ENCODE measurements at places on chromosomes 5 and 9.

- no peak for DNase-seq
These were observed 463.3 kb upstream of the DMAC1 start for GRCh38 chr9:8262625-8263622.

- no peak for DNase-seq
These were observed 7.0 kb downstream of the CENPP start for GRCh38 chr9:92332577-92333281.

GRCh38 chr5:135362102-135362501 is 36.9 kb downstream of the MACROH2A1 start:
- DNase-seq = no peak

DNA sequence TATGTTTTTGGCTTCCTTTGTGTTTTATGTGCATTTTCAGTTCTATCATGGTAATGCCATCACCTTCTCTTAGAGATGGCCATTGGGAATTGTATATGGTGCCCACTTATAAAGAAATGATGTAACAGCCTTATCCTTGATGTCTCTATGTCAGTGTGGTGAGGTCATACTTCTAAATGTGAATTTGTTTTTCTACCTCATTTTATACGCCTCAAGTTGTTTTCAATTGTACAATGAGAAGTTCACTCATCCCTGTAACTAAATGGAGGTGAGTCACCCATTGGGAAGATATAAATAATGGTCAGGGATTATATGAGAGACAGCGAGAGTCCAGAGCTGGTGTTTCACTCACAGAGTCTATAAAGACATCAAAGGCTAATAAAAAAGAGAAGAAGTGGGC is 402.4 kb downstream of the AGTPBP1 start:
- DNase-seq = no peak

GRCh38 chr9:125663127-125663526 is 43.9 kb downstream of the MAPKAP1 start:
- DNase-seq = no peak

DNA sequence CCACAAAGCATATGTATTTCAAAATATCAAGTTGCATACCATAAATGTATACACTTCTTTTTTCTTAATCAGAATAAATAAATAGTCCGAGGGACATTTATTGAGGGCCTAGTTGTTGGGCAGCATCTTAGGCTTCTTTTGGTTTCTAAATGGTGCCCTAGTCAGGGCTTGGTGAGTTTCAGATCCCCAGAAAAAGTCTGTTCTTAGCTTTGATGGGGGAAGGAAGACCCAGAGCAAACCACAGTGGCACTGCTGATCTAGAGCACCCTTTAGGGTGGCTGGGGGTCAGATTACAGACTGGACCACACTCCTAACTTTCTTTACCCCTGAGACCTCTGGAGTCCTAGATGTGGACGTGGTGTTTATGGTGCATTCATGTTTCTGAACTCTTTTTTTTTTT is 97.8 kb downstream of the C9orf152 start:
- DNase-seq = no peak

DNA sequence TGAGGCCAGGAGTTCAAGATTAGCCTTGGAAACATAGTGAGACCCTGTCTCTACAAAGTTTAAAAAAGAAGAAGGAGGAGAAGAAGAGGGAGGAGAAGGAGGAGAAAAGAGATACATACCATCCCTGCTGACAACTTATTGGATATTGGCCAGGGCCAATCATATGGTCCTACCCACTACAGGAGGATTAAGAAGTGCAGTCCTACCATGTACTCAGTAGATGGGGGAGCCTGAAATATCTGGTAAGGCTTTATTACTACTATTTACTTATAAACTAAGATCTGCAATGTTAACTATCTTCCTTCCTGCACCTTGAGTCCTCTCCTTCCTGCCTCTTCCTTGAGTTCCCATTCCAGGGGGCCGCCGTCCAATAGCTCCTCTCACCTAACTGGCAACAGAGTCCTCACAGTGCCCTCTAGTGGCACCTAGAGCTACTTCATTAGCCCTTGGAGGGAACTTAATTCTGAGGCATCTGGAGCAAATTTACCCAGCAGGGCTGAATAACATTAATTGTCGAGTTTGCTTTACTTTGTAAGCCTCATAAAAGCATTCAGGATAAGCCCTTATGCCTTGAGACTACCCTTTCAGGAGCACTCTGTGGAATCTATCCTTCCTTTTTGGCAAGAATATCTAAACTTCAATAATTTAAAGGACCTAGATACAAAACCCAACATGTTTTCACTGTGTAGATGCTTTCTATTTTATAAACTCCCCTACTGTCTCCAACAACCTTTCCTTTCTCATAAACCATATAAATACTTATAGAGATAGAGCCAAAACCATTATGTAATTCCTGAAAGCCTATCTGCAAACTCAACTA is 39.1 kb upstream of the RANBP6 start:
- no peak for DNase-seq

GRCh38 chr9:95305770-95306492 is 11.6 kb downstream of the FANCC start:
- no peak for DNase-seq

DNA sequence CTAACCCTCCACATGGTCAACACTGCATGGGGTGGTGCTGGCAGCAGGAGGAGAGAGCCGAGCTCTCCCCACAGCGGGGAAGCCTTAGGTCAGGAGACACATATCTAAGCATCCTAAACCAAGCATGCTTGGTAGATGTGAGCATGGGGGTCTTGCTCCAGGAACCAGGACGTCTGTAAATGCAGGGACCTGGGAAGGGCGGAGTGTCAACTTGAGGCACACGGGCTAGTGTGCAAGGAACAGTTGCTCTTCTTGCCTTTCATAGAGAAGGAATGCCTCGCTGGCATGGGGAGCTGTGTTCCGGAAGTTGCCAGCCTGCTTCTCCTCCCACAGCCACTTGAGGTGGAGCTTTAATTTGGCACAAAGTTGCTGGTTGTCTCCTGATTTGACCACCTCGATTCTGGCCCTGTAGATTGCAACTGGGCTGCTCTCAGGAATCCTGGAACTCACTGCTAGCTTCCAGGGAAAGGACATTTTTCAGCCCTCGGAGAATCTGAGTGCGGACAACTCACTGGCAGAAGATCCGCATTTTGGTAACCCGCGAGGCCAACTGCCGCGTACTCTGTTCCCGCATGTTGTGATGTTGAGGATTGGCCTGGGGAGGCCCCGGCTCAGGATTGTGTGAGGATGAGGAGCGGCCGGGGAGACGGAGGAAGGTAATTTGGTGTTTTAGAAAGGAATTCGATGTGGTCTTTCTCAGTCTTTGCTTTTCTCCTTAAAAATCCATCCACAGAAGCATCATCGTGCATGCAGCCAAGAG is 370.3 kb upstream of the IRX1 start:
- no peak for DNase-seq

GRCh38 chr9:104608336-104608735 is 2.9 kb upstream of the OR13C2 start:
- DNase-seq = no peak

DNA sequence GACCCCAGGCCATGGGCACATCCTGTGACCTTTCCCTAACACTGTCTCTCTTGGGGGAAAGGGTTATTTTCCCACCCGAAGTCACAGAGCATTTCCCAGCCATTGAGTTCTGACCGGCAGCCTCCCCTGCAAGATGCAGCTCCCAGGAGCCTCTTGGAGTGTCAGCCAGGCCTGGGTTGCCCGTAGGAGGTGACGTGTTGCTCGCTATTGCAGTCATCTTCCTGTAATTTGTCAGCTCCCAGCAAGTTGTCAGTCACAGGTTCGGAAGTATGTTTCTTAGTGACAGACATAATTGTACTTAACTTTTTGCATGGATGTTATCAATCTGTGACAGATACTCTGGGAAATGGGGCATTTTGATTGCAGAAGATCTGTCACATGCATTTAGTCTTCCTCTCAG is 74.5 kb downstream of the MVB12B start:
- no peak for DNase-seq

GRCh38 chr5:53334431-53334941 is 145.9 kb upstream of the FST start:
- DNase-seq = peak; percentile 94

DNA sequence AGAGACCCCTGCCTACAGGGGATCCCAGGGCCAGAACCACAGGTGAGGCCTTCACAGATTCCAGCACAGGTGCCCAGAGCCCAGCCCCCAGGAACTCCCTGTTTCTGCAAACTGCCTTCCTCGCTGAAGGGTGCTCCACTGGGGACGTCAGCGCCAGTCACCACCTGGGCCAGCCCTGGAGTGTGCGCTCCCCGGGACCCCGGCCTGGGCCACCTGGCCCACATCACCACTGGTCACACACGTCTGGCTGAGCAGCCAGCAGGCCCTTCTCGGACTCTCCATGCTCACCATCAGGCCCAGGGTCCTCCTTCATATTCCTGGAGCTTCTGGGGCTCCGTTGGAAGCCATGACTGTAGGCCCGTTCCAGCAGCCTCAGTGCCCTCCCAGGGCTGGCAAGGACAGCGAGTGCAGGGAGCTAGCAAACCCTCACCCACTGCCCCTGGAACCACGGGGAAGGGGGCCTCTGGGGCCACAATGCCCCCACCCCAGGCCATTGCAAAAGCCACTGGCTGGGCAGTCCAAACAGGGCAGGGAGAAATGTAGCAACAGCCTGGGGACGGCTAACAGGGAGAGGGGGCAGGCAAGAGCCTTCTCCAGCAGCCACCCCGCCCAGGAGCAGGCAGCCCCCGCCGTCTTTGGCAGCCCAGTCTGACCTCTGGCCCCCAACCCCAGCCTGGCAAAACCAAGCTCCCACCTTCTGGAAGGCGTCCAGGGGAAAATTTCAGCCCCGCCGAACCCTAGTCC is 1.3 kb downstream of the AGPAT2 start:
- no peak for DNase-seq

GRCh38 chr5:1523480-1523792 is 324 bp downstream of the LPCAT1 start:
- DNase-seq = peak; percentile 43

DNA sequence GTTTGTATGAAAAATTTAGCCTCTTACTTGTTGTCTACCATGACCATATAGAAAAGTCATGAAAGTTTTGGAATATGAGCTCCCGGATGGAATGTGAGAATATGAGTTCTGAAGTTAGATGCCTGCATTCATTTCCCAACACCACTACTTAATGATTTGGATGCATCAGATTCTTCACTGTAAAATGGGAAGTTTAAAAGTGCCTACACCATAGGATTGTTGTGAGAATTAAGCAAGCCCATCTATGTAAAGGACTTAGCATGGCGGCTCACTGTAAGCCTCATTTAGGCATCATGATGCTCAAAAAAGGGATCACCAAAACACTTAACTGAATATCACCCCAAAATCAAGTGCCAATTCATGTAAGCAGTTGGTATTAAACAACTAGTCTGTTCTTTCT is 177.3 kb downstream of the RAB3C start:
- no peak for DNase-seq

DNA sequence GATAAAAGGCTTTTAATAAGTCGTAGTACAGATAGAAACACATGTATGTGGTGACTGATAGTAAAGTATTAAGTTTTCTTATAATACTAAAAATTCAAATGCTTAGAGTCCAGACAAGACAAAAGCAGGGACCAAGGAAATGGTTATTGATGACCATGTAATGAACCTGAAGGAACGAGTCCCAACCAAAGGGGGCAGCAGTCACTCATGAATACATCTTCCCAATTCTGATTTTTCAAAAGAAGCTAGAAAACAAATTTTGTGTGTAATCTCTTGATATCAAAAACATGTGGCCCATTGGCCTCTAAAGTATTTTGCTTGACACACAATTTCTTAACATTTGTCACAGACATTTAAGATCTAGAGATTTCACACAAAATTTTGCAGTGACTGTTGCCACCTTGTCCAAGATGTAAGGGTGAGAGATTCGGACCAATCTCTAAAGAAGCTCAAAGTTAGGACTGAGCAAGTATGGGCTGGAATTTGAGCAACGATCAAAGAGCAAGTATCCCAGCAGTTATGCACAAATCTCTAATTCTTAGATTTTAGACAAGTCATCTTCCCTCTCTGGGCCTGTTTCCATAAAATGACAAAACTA is 66.8 kb downstream of the ARL15 start:
- no peak for DNase-seq

DNA sequence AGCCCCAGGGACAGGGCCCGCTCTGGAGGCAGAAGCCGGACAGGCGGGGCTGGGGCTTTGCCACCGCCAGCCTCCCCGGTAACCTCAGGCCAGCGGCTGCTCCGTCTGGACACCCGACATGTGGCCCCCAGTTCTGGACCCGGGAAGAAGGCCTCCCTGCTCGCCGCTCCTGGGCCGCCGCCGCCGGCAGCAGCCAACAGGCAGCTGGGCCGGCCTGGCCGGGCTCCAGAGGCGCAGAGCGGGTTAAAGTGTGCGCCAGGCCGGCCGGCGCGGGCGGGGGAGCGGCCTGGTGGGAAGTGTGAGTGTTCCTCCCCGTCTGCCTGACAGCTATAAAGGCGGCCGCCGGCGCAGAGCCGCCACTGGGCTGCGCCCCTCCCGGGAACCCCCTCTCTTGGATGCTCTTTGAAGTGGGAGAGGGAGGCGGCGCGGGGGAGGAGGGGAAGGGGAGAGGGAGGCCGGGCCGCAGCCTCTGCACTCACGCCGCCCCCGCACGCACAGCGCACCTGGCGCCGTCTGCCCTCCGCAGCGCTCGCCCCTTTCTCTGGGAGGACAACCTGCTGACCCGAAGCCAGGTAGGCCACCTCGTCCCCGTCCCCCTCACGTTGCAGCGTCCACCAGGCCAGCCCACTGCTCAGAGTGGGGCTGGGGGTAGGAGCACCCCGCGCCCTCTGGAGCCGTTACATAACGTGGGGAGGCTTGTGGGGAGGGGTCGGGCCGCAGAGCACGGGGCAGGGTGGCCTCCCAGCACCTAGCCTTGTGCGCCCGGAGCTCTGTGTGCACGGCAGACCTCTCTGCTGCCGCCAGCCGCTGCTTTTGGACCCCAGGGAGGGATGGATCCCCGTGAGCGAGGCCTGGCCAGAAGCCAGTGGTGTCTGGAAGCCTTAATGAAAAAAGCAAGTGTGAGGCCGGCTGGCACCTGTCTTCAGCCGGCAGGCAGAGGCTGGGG is at the start of gene ADAMTSL2:
Gene ADAMTSL2, plus strand, starts transcription at position 359 of the 946 bp plus-strand sequence. CDS start 2,009 bp downstream, outside the sequence.
- no peak for DNase-seq

GRCh38 chr5:119120893-119121292 is 50.0 kb downstream of the DMXL1 start:
- DNase-seq = no peak

- no peak for DNase-seq
These were observed 36.0 kb downstream of the SH3GL2 start for GRCh38 chr9:17614903-17615302.

- DNase-seq = no peak
These were observed 212.4 kb upstream of the C9orf72 start for GRCh38 chr9:27785714-27786100.

GRCh38 chr5:60903356-60903755 is 41.5 kb downstream of the ERCC8 start:
- no peak for DNase-seq

DNA sequence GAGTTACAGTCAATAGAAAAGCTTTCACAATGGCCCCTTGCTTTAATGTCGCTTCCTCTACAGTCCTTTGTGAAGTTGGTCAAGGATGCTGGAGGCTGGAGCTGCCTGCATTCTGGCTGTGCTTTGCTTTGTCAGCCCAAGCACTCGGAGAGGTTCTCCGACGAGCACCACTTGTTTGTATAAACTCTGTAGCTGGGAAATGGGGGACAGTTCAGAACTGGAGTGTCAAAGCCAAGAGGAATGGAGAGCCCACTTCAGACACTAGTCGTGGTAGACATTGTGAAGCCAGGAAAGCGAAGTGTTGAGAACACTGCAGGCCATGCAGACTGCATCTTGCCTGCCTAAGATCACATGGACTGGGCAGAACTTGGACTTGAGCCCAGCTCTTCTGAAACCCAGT is 330.3 kb downstream of the GADD45G start:
- no peak for DNase-seq

GRCh38 chr5:154210163-154210562 is 19.6 kb downstream of the GALNT10 start:
- no peak for DNase-seq
